ENCODE measurements at places on chromosomes 2 and 18.

DNA sequence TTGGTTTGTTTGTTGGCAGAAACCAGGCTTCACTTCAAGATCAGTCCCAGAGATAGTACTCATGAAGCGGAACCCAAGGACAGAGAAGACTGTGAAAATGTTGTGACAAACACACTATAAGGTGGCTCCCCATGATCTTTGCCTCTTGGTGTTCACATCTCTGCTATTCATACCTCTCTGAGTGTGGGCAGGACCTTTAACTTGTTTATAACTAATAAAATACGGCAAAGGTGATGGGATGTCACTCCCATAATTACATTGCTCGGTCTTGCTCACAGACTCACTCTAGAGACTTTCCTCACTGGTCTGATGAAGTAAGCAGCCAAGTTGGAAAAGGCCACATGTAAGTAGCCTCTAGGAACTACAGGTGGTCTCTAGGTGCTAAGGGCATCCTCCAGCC, 30.6 kb upstream of the UGP2 start:
- no peak for DNase-seq

DNA sequence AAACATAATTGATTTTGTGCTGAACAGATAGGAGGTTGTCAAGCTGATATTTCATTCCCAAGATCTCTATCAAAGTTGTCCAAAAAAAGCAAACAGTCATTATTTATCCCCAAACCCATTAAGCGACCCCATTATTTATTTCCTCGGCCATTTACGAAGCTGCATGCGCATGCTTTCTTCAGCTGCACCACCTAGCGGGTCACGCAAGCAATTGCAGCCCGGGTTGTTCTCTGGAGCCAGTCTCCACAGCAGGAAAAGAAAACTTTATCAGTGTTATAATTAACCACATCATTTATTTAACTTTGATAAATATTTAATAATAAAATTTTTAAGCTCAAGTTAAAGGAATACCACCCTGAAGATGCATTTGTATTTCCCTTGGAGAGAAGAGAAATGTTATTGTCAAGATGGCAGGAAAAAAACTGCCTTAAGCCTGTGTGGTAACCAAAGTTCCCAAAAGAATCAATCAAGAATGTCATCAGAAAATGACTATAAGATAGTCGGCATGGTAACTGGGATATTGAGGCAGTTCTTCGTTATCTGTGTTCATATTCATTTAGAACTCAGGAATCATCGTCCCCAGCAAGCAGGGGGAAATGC, 304.7 kb downstream of the FBXO15 start:
- DNase-seq: peak; percentile 24

- no peak for DNase-seq
These were observed 377.5 kb downstream of the ZNF521 start for GRCh38 chr18:24974431-24974830.

GRCh38 chr18:49857708-49858107, 44.4 kb upstream of the ACAA2 start:
- no peak for DNase-seq

- no peak for DNase-seq
These were observed 158.3 kb downstream of the GLI2 start for GRCh38 chr2:120893811-120894584.

DNA sequence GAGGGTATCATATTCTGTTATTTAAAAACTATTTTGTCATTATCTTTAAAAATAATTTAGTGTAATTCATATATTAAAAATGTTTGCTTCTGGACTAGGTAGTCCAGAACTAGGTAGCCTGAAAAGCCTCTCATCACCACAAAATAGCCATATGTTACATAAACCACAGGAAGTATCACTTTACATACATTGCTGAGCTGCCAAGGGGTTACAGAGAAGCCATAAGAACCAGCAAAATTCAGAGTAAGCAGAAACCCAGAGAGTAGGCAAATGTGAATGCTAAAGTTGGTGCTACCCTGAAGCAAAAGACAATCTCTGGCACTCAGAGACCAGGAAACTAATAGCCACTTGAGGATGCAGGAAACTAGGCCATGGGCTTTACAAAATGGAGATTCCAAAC, 60.9 kb downstream of the LOXHD1 start:
- no peak for DNase-seq

DNA sequence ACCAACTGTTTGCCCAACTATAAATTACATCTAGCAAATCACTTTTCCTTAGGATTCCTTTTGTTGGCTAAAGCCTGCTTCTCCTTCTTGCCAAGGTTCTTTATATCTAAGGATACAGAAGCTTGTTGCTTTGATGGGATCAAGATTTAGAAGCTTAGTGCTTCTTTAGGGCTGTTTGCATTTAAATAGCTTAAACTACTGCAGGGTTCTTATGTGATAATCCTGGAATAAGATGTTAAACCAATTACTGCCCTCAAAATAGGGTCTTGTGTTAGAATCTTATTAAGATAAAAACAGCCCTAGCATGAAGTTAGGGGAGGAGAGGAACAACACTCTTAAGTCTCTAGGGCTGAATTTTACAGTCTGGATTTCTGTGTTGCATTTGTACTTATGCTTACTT, 64.2 kb downstream of the KIF5C start:
- no peak for DNase-seq

DNA sequence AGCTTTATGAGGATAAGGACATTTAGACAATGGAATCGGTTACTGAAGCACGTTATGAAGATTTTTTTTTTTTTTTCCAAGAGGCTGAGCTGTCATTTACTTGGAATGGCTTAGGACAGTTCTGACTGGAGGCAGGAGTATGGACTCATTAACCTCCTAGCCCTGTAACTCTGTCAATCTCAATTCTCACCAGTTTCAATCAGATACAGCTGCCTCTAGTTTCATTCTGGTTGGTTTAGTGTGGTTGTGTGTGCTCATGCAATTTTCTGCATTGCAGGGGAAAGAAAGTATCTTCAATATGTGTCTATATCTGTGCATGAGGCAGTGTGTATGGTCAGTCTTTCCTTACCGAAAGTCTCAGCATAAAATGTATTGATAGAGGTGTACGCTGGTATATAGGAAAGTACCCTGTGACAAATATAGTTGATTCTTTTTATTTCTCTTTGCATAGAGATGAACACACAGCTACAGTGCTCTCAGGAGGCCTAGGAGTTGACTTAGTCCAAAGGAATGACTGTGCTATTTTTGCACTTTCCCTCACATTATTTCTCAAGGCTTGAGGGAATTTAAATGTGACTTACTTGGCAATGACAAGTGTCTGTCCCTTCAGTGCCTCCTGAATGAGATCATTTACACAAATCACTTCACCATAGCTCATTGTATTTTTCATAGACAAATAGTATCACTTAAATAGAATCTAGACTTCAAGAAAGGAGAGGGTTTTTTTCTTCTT, 50.5 kb upstream of the GRB14 start:
- DNase-seq: no peak

DNA sequence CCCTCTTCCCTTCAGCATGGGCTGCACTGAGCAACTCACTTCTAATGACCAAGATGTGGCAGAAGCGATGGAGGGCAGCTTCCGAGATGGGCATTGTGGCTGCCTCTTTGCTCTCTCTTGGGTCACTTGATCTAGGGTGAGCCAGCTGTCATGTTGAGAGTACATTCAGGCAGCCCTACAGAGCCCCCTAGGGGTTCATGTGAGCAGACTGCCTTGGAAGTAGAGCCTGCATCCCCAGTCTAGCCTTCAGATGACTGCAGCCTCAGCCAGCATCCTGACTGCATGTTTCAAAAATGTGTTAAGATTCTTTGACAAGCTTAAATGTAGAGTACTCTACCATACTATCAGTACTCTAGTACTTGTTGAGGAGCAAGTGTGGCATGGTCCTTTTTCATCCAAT, 143.9 kb downstream of the NCK2 start:
- no peak for DNase-seq

- no peak for DNase-seq
These were observed 46.2 kb downstream of the EMILIN2 start for GRCh38 chr18:2893056-2893455.

DNA sequence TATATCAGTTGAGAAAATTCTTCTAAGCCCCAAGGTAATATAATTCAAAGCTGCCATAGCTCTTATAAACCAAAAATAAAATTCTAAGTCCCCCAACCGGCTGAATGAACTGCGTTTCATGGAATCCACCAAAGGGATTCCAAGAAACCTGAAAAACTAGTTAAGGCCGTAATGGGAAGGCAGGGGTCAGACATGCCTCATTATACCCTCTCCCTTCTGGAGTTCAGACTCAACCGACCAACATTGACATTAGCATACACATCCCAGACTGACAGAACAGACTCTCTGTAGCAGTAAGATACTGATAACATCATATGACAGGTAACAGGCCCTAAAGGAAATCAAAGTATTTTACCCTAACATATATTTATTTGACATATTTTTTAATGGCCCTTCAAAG, 31.4 kb upstream of the PHLPP1 start:
- peak; percentile 60 for DNase-seq

- no peak for DNase-seq
These were observed 51.9 kb upstream of the ZBTB7C start for GRCh38 chr18:48460929-48461583.

DNA sequence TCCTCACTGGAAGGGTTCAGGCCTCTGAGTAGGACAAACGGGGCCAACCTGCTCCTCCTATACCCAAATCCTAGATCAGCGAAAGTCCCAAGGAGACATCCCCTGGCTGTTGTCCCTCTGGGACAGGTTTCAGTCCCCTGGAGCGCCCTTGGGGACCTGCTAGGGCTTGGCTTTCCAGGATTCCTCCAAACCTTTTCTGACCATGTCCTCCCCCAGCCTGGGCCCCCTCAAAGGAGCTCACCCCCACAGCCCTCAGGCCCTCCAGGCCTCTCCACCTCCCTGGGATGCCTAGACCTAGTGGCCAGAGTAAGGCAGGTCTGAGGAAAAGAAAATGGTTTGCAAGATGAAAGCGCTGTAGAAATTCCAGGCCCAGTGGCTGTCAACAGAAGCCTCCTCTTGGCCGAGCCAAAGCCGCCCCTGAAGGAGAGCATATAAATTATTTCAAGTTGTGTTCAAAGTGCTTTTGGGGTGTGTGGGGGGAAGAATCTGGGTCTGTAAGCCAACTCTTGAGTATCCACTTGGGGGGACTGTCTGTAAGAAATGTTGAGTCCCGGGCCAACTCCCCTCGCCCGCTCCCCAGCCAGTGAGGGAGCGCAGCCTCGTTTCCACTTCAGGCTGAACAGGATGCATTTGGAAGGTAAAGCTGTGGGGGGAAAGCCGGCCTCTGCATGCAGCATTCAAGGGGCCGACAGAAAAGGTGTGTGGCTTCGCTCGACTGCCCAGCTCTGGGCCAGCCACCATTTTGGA, 158.6 kb downstream of the DYSF start:
- no peak for DNase-seq

GRCh38 chr18:47313901-47314300, 62.4 kb upstream of the SKOR2 start:
- no peak for DNase-seq

- no peak for DNase-seq
These were observed 341.4 kb downstream of the PARD3B start for GRCh38 chr2:204886713-204887112.

GRCh38 chr2:32877587-32878510, 68.9 kb upstream of the LTBP1 start:
- DNase-seq: no peak

GRCh38 chr2:111678651-111679050, 205.3 kb downstream of the ANAPC1 start:
- no peak for DNase-seq

- DNase-seq: no peak
These were observed 772.2 kb downstream of the SUCLG1 start for GRCh38 chr2:83686863-83687262.

GRCh38 chr18:57747809-57748680, 55.1 kb downstream of the ATP8B1 start:
- no peak for DNase-seq

- DNase-seq: no peak
These were observed 60.6 kb downstream of the IKZF2 start for GRCh38 chr2:213090772-213091171.

GRCh38 chr2:152042636-152043615, 55.9 kb downstream of the CACNB4 start:
- DNase-seq: no peak

DNA sequence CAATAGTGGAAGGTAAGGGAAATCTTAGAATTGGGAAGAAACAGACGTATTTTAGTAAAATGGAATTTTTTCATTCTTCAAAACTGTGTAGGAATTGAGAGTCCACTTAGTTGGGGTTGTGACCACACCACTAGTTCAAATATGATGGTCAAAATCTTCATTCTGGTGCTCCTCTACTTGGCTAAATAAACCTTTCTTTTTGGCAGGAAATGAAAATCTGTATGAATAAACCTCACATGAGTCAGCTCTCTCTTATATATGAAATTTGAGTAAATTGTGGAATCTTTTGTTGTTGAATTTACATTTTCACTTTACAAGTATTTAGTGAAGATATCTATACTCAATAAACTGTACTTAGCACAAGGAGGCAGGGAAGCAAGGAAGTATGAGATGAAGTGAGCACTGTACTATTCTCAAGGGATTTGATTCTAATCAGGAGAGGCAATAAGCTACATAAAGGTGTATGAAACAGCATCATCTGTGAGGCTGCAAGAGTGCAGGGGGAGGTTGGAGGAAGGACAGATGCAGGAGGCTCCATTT, 20.5 kb downstream of the IL18R1 start:
- DNase-seq: no peak

DNA sequence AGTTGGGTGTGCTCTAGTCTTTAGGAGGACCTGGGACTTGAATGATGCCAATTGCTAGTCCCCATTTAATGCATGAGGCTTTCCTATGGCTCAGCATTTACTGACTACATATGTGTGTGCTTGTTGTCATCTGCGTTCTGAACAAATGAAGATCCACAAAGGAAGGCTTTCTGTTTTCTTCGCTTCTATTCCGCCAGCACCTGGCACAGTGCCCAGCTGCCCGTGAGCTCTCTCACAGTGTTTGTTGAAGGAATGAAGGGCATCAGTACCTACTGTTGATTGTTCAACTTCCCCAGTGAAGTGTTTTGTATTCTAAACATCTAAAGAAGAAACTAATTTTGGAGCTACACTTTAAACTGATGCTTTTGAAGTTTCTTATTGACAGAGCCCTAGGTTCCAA, 122.4 kb upstream of the LINC00305 start:
- DNase-seq: no peak

GRCh38 chr2:98554116-98554861, 54.0 kb downstream of the COA5 start:
- no peak for DNase-seq
